NCI-H510A (cell line): ENCODE measurements at places on chromosomes 5 and 9.

- DNase-seq, result peak; percentile 53
Observed at GRCh38 chr9:114738581-114739316, 56.8 kb upstream of the TEX48 start.

- DNase-seq, result no peak
Observed at GRCh38 chr5:116394186-116394867, 180.3 kb downstream of the SEMA6A start.

DNA sequence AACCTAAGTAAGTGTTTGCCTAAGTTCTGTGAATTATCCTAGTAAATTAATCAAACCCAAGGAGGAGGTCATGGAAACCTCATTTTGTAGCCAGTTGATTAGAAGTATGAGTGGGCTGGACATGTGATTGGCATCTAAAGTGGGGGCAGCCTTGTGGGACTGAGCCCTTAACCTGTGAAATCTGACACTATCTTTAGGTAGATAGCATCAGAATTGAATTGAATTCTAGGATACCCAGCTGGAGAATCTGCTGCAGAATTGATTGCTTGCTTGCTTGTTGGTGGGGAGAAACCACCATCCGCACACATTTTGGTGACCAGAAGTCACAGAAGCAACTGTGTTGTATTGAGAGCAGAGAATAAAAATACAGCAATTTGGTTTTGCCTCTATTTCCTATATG is 97.0 kb downstream of the FBXL7 start:
- no peak for DNase-seq

DNA sequence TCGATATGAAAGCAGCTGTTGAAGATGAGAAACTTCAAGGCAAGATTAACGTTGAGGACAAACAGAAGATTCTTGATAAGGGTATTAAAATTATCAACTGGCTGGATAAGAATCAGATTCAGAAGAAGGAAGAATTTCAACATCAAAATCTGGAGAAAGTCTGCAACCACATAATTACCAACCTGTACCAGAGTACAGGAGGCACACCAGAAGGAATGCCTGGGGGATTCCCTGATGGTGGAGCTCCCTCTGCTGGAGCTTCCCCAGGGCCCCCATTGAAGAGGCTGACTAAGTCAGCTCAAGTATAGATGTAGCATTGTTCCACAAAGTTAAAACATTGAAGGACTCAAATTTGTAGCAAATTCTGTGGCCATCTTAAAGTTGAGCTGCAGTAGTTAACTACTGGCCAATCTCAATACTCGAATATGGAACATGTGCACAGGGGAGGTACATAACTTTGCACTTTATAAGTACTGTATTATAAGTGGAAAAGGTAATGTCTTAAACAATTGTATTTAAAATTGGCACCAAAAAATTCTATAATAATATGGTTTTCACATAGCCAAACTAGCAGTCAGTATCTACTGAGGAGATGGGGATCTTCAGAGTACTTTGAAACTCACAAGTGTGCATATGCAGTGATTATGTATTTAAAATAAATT is 237.5 kb downstream of the CHSY3 start:
- DNase-seq, result no peak

DNA sequence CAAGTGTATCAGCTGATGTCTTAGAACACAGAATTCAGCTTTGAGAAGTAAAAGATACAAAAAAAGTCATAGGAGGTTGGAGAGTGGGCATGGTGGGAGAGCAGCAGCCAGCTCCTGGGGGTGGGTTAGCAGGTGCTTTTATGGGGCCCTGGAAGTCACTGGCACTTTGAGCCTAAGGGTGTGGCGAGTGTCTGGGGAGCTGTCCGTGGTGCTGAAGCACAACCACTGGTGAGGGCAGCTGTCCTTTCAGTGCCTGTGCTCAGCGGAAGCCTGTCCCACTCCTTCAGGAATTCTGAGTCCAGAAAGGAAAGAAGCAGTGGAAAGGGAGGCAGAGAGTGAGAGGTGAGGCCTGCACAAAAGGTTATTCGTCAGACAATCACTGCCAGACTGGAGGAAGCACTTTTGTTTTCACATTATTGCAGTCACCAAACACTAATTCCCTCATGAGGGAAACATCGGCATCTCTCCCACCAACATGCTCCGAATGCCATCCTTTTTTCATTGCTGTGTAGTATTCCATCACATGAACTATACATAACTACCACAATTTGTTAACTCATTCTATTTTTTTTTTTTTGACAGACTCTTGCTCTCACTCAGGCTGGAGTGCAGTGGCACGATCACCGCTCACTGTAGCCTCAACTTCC is 59.4 kb upstream of the RAPGEF1 start:
- DNase-seq, result no peak

DNA sequence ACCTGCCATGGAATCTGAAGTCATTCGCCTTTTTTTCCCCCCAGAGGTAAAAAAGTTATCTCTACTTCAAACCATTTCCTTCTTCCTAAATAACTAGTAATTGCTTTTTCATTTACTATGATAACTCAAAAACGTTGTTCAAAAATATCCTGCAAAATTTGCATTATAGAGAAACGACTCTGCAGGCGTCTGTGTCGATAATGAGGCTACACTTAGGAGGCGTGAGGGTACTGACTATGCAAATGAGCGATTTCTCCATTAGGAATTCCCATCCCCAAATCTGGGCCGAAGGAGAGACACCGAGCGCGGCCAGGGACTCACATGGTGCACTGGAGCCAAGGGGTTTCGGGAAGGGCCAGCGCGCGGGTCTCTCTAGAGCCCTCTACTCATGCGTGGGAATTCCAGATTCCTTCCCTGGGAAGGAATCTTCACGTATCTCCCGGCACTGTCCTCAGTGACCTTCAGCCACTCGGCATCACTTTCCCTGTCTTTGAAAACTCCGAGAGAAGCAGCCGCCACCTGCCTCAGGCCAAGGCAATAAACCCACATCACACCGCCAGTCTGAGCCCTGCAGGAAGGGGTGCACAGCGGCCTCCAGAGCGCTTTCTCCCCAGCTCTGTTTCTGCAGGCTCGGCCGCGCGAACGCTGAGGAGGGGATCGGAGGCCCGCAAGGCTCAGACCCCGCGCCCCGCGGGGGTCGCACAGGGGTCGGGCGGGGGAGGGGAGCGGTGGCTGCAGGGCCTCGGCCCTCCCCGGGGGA is 718 bp upstream of the DENND4C start:
- peak; percentile 33 for DNase-seq
